CD4-positive, CD25-positive, alpha-beta regulatory T cell (primary cell): ENCODE measurements at places on chromosomes 11 and 22. TPM values are rescaled to one million over a fixed set of nuclear protein-coding genes. Genes with fewer than 3 reads are reported as not detected.

GRCh38 chr11:62193952-62194351 is 3.9 kb downstream of the SCGB1D1 start:
- no peak overlapping the region for H3K27ac ChIP-seq
- no peak overlapping the region for H3K4me3 ChIP-seq
- no peaks in the 10 kb centered on the region for H3K36me3 ChIP-seq
- no peaks in the 10 kb centered on the region for H3K4me1 ChIP-seq
- peaks cover 17% of the 10 kb centered on the region for H3K27me3 ChIP-seq

BACE1-AS gene
- polyA plus RNA-seq: 1.9 TPM

GSTT2 gene
- not detected for polyA plus RNA-seq

- no peaks in the 10 kb centered on the region for H3K36me3 ChIP-seq
- H3K4me3 ChIP-seq: no peak overlapping the region
- no peaks in the 10 kb centered on the region for H3K27me3 ChIP-seq
- H3K27ac ChIP-seq: no peak overlapping the region
- peaks cover 3% of the 10 kb centered on the region for H3K4me1 ChIP-seq
Observed at GRCh38 chr11:45365961-45366618, 79.9 kb upstream of the SYT13 start.

GRCh38 chr11:11374358-11375148 is 21.5 kb upstream of the CSNK2A3 start:
- no peaks in the 10 kb centered on the region for H3K4me1 ChIP-seq
- H3K4me3 ChIP-seq: no peak overlapping the region
- no peak for DNase-seq
- H3K27ac ChIP-seq: no peak overlapping the region
- H3K36me3 ChIP-seq: no peaks in the 10 kb centered on the region

TTC38 gene
- polyA plus RNA-seq: 5.7 TPM

PCNX3 gene
- polyA plus RNA-seq: 2.5 TPM

- no peaks in the 10 kb centered on the region for H3K36me3 ChIP-seq
- no peaks in the 10 kb centered on the region for H3K4me1 ChIP-seq
Observed at GRCh38 chr11:119643876-119644225, 85.1 kb downstream of the NECTIN1 start.

PPP2R1B gene
- 23.7 TPM for polyA plus RNA-seq

DNA sequence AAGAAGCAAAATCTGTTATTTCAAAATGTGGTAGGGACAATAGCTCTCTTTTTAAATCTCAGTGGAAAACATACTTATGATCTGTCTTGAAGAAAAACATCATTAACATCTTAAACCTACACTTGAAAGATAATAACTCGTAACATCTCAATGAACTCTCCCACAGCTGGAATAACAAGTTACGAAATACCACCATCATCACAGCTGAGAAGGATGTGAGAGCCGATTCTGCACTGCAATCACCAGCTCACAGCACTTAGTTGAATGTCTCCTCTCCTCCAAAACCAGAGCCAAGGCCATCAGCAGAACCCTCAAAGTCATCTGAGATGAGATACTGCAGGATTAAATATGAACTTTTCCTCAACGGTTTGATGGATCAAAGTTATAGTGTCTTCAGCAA is 124.3 kb downstream of the ARHGAP20 start:
- DNase-seq: no peak
- H3K27me3 ChIP-seq: no peaks in the 10 kb centered on the region
- no peak overlapping the region for H3K27ac ChIP-seq
- no peak overlapping the region for H3K4me3 ChIP-seq

DNA sequence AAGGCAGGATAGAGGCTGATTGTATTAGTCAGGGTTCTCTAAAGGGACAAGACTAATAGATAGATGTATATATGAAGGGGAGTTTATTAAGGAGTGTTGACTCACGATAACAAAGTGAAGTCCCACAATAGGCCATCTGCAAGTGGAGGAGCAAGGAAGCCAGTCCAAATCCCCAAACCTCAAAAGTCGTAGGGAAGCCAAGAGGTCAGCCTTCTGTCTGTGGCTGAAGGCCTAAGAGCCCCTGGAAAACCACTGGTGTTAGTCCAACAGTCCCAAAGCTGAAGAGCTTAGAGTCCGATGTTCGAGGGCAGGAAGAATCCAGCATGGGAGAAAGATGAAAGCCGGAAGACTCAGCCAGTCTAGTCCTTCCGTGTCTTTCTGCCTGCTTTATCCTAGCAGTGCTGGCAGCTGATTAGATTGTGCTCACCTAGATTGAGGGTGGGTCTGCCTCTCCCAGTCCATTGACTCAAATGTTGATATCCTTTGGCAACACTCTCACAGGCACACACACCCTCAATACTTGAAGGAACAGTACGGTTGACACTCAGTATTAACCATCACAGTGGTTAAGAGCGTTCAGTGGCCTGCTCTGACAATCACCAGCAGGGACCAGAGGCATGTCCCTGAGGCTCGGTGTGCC is 135.6 kb downstream of the CSNK2A3 start:
- no peaks in the 10 kb centered on the region for H3K36me3 ChIP-seq
- H3K4me3 ChIP-seq: no peak overlapping the region
- H3K4me1 ChIP-seq: no peaks in the 10 kb centered on the region

- no peak overlapping the region for H3K27ac ChIP-seq
- H3K4me3 ChIP-seq: no peak overlapping the region
- H3K4me1 ChIP-seq: no peaks in the 10 kb centered on the region
- no peak for DNase-seq
Observed at GRCh38 chr22:29780748-29781676, 13.8 kb downstream of the UQCR10 start.

- H3K27me3 ChIP-seq: no peaks in the 10 kb centered on the region
- no peak for DNase-seq
- no peaks in the 10 kb centered on the region for H3K4me1 ChIP-seq
- H3K27ac ChIP-seq: no peak overlapping the region
- H3K4me3 ChIP-seq: no peak overlapping the region
- H3K36me3 ChIP-seq: no peaks in the 10 kb centered on the region
Observed at GRCh38 chr11:69351460-69351859, 57.5 kb downstream of the MYEOV start.

DNA sequence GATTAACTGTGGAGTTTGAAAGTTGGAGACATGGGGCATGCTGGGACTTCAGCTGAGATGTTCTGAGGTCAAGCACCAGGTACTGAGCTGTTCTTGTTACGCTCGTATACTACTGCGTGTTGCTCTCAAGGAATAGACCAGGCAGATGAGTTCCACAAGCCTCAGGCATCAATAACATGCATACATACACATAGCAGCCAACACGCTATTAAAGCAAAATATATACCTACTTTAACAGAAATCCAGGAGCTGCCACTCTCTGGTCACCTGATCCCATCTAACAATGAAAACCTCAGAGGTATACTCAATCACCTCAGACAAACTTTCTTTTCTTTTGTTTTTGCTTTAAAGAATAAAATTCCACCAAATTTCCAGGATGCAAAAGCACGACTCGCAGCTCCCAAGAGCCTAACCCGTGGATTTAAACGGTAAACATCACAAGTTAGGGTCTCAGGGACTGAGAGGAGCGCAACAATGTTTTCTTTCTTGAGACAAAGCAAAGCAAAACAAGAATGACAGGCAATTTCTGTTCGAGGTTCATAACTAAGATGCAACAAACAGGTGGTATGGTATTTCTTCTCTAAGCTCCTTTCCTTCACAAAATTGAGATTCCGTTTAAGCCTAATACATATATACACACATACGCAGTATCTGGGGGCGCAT is 16.5 kb downstream of the BLID start:
- no peak overlapping the region for H3K4me3 ChIP-seq
- H3K36me3 ChIP-seq: no peaks in the 10 kb centered on the region
- peaks cover 22% of the 10 kb centered on the region for H3K27me3 ChIP-seq

FAM227A gene
- not detected for polyA plus RNA-seq

DNA sequence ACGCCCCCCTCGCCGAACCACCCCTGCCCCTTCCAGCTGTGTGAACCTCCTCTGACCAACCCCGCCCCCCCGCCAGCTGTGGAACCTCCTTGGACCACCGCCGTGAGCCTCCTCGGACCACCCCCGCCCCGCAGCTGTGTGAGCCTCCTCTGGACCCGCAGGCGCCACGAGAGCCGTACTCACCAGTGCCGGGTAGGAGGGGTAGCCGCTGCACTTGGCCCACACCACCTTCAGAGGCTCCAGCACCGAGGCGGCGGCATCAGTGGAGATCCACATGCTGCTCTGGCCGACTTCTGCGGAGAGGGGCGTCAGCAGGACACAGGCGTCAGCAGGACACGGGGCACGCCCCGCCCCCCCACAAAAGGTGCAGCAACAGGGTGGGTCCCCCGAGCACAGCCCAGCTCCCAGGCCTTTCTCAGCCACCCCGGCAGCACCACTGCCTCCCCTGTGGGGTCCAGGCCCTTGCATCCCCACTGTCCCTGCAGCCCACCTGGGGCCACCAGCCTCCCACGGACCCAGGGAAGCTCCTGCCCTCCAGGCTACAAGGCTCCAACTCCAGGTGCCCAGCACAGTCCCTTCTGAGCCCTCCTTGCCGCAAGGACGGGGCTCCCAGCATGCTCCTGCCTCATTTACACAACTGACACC is 51.7 kb downstream of the BRD1 start:
- no peak overlapping the region for H3K4me3 ChIP-seq
- no peak overlapping the region for H3K27ac ChIP-seq
- peaks cover 58% of the 10 kb centered on the region for H3K36me3 ChIP-seq
- no peaks in the 10 kb centered on the region for H3K27me3 ChIP-seq

CAVIN3 gene
- 4.3 TPM for polyA plus RNA-seq

DNA sequence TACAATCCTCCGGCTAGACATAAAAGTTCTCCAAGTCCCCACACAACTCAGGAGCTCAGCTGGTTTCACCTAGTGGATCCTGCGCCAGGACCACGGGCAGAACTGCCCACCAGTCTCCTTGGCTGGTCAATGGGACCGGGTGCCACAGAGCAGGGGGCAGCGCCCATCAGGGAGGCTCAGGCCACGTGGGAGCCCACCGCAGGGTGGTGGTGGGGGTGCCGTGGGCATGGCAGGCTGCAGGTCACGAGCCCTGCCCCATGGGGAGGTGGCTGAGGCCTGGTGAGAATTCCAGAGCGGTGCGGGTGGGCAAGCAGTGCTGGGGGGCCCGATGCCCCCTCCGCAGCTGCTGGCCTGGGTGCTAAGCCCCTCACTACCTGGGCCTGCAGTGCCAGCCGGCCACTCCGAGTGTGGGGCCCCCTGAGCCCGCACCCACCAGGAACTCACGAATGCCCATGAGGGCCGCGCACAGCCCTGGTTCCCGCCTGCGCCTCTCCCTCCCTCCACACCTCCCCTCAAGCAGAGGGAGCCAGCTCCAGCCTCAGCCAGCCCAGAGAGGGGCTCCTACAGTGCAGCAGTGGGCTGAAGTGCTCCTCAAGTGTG is 1091.9 kb upstream of the TENM4 start:
- no peak overlapping the region for H3K27ac ChIP-seq
- no peaks in the 10 kb centered on the region for H3K36me3 ChIP-seq
- H3K4me3 ChIP-seq: no peak overlapping the region
- H3K4me1 ChIP-seq: no peaks in the 10 kb centered on the region
- H3K27me3 ChIP-seq: no peaks in the 10 kb centered on the region
- DNase-seq: no peak

LMNTD2 gene
- 0.79 TPM for polyA plus RNA-seq

FAT3 gene
- polyA plus RNA-seq: not detected

GRCh38 chr11:69372589-69373250 is 78.8 kb downstream of the MYEOV start:
- no peaks in the 10 kb centered on the region for H3K27me3 ChIP-seq
- H3K36me3 ChIP-seq: no peaks in the 10 kb centered on the region
- H3K27ac ChIP-seq: no peak overlapping the region
- no peak overlapping the region for H3K4me3 ChIP-seq
- H3K4me1 ChIP-seq: no peaks in the 10 kb centered on the region

GRCh38 chr22:21766691-21767462 is 31.3 kb upstream of the YPEL1 start:
- H3K27ac ChIP-seq: peak overlapping the region; percentile 47
- peaks cover 23% of the 10 kb centered on the region for H3K4me1 ChIP-seq
- no peaks in the 10 kb centered on the region for H3K27me3 ChIP-seq
- peaks cover 89% of the 10 kb centered on the region for H3K36me3 ChIP-seq
- H3K4me3 ChIP-seq: no peak overlapping the region

GRCh38 chr11:114057147-114057546 is 2.4 kb upstream of the ZBTB16 start:
- peaks cover 26% of the 10 kb centered on the region for H3K4me1 ChIP-seq
- peaks cover 16% of the 10 kb centered on the region for H3K27me3 ChIP-seq
- no peak overlapping the region for H3K27ac ChIP-seq
- no peaks in the 10 kb centered on the region for H3K36me3 ChIP-seq
- no peak overlapping the region for H3K4me3 ChIP-seq
- no peak for DNase-seq

MAJIN gene
- 0.51 TPM for polyA plus RNA-seq

DNA sequence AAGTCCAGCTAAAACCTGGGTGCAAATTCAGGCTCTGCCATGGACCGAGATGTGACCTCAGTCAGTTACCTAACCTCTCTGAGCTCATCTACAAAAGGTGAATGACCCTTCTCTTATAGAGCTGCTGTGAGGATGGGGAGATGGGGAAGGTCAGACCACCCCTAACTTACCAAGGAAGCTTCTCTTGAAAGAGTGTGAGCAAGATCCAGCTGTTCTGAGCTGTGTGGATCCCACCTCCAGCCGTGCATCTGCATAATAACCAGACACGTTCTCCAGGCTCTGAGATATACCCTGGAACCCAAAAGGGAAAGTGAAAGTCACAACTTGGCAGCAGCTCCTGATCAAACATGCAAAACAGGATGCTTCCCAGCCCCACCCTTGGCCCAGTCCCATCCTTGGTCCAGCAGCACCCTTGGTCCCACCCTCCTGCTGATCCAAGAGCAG is at the start of gene APOL3:
APOL3 (minus strand) TSS at position 257 of the 444 bp plus-strand sequence. CDS start 11,700 bp downstream, outside the sequence.
- H3K4me1 ChIP-seq: peaks cover 76% of the 10 kb centered on the region
- peak within 1 kb of the TSS; percentile 84 for H3K27ac ChIP-seq
- H3K27me3 ChIP-seq: no peaks in the 10 kb centered on the region
- peaks cover 1% of the 10 kb centered on the region for H3K36me3 ChIP-seq
